ENCODE measurements at places on chromosomes 12 and 14. TPM values are rescaled to one million over a fixed set of nuclear protein-coding genes. Genes with fewer than 3 reads are reported as not detected.

DNA sequence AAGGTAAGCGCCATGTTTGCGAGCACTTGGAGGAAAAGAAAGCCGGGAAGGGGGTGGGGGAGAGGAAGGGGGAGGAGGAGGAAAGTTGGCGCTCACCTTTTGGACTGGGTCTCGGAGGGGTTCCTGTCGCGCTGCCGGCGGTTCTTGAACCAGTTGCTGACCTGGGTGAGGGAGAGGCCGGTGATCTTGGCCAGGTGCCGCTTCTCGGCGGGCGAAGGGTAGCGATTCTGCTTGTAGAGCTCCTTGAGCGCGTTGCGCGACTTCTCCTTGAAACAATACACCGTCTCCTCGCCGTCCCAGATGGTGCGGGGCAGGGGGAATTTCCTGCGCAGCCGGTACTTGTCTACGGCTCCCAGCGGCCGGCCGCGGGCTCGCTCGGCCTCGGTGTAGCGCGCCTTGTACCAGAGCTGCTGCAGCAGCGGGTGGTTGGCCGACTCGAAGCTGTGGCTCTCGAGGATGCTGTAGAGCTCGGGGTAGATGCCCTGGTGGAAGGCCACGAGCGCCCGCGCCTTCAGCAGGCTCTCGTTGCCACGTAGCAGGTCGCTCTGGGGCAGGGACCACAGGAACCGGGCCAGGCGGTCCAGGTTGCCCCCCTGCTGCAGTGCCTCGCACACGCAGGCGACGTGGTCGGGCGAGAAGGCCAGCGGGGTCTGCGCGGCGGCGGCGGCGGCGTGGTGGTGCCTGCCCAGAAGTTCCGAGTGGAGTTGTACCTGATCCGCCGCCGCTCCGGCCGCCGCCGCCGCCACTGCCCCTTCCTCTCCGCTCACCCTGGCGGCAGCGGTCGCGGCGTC is 840 bp downstream of the SIX4 start:
- no peak for DNase-seq

BCL11B gene
- total RNA-seq, result 0.43 TPM

GRCh38 chr14:58082491-58083098 is 69.4 kb downstream of the ARMH4 start:
- no peak for DNase-seq

TAMALIN gene
- 17.6 TPM for total RNA-seq

DNA sequence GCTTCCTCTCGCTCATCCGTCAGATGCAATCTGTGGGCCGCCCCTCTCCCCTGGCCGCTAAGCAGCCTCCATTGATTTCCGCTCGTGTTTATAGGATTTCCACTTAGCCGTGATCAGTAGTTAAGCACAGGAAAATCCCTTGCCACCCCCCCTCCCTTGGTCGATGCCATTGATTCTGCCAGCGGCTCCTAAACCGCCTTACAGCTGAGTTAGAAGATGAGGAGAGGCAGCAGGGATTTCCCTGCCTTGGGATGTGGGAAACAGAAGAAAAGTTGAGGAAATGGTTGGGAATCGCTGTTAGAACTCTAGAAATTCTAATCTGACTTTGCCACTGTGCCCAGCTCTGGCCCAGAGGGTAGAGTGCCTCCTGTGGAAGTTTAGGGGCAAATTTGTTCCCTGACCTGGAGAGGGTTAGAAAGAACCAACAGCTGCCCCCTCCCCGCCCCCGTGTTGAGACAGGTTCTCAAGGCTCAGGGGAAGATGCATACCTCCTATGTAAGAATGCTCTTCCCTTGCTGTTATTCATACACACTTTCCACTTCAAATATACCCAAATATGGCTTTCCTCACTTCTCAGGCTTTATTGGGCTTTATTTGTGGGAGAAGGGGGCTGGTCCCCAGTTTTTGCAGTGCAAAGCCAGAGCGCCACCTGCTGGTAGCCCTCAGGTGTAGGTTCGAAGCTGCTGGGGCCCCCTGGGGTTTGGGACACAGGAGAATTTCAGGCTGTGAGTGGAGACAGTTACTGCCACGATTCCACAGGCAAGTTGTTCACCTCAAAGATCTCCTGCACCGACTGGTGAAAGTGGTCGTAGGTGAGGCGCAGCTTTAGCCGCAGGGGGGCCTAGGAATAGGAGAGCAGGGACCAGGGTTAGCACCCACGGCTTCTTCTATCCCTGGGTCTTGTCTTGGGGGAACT is 3.2 kb downstream of the THTPA start:
- no peak for DNase-seq

All from right atrium auricular region (tissue), 2 donors.